Putamen (tissue), 1 donor: ENCODE measurements at places on chromosomes 16 and 17.
A peak's percentile ranks its signal among the peaks of the same experiment; 100 is the strongest.

DNA sequence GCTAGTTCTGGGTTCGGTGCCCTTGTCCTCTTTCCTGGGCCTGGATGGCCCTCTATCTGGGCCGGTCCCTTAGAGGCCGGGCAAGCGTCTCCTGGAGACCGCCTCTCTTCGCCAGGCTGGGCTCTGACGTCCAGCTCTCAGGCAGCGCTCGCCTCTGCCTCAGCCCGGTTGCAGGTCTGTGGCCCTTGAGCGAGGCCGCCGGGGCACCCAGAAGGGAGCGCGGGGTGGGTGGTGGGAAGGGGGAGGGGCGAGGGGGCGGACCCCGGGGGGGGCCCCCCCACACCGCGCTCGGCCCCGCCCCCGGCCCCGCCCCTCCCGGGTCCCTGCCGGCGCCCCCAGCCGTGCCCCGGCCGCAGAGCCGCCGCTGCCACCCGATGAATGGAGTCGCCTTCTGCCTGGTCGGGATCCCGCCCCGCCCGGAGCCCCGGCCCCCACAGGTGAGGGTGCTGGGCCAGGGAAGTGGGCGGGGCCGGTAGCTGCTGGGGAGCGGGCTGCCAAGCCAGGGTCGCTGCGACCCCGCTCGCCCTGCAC, at the start of gene ARHGAP23:
ARHGAP23 (plus strand) TSS at position 353 of the 531 bp plus-strand sequence; CDS start at position 375, 22 bp downstream.
- peak; percentile 82 for DNase-seq

GRCh38 chr16:79316004-79316458, 284.5 kb downstream of the MAF start:
- no peak for DNase-seq

- no peak for DNase-seq
Observed at GRCh38 chr17:17537311-17538099, 41.3 kb upstream of the RASD1 start.

DNA sequence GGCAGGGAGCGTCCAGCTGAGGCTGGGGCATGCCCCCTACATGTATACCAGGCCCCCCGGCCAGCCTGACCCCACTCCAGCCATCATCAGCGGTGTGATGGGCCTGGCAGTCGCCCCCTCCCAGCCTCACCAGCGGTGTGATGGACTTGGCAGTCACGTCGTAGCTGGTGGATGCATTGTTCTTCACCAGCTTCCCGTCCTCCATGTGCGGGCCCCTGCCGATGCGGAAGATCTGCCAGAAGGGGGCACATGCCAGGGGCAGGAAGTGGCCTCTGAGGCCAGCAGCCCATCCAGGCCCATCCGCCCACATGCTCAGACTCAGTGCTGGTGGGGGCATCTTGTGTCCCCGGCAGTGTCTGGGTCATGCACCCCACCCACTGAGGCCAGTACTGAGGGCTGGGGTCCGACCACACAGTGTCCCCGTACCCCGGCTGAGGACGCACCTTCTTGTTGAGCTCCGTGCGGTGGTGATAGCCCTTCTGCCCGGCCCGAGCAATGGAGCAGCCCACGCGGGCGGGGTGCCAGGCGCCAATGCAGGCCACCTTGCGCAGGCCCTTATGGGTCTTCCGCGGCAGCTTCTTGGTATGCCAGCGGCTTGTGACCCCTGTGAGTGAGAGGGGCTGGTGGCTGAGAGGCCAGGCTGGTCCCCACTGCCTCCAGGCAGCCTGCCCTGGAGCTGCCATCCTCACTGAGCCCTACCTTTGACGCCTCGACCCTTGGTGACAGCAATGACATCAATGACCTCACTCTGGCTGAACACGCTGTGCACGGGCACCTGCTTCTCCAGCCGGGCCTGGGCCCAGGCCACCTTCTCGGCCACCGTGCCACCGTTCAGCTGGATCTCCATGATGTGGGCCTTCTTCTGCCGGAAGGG, 3.7 kb upstream of the MSRB1 start:
- no peak for DNase-seq

DNA sequence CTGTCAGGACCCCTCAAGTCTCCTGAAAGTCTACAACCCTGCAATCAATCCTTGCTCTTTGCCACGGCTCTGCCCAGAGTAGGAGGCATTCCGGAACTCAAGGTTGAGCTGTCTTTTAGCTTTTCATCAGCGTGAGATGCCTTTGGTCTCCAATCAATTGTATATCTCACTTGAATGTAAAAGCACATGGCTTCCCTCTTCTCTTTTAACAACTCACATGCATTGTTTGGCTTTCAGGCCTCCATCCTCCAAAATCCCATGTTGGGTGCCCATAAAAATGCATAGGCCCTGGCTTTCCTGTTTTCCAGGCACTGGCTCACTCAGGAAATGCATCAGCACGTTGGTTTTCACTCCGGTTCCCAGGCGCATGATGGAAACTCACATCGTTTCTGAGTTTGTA, 64.0 kb upstream of the FOXF1 start:
- DNase-seq = no peak

DNA sequence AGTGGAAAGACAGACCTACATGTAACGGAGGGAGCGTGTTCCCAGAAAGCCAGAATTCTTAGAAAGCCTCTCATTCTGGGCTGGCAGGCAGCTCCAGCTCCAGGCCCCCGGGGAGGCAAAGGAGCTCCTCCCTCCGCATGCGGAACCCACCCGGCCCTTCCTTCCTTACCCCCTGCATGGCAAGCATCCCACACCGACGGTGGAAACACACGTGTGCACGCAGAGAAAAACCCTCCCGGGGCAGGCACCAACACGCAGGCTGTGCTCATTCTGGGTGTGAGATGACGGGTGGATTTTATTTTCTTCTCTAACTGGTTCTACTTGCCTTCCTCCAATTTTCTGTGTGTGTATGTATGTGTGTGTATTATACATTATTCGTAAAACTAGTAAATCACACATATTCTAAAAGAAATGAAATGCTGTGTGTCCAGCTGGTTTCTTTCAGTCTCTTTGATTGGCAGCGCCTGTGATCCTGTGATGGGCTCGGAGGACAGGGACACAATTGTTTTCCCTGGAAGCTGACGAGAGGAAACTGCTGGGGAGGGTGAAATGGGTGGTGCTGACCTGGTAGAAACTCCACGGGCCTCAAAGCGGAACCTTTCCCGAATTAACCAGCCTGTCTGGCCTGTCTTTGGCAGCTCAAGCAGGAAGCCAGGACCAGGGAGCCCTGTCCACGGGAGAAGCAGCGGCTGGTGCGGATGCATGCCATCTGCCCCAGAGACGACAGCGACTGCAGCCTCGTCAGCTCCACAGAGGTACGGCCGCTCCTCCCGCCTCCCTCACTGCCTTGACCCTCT, 22.2 kb downstream of the CARD14 start:
- peak; percentile 71 for DNase-seq

- no peak for DNase-seq
Observed at GRCh38 chr16:89037261-89038152, 56.1 kb upstream of the ACSF3 start.

GRCh38 chr17:80092959-80093358, 8.4 kb upstream of the GAA start:
- DNase-seq = peak; percentile 34

GRCh38 chr16:28258567-28258966, 33.8 kb upstream of the SBK1 start:
- no peak for DNase-seq

- no peak for DNase-seq
Observed at GRCh38 chr17:41835214-41835799, 725 bp downstream of the NT5C3B start.

GRCh38 chr17:71496552-71496951, 624.3 kb upstream of the SOX9 start:
- no peak for DNase-seq

- DNase-seq = no peak
Observed at GRCh38 chr17:19344311-19345066, 18.0 kb downstream of the B9D1 start.

DNA sequence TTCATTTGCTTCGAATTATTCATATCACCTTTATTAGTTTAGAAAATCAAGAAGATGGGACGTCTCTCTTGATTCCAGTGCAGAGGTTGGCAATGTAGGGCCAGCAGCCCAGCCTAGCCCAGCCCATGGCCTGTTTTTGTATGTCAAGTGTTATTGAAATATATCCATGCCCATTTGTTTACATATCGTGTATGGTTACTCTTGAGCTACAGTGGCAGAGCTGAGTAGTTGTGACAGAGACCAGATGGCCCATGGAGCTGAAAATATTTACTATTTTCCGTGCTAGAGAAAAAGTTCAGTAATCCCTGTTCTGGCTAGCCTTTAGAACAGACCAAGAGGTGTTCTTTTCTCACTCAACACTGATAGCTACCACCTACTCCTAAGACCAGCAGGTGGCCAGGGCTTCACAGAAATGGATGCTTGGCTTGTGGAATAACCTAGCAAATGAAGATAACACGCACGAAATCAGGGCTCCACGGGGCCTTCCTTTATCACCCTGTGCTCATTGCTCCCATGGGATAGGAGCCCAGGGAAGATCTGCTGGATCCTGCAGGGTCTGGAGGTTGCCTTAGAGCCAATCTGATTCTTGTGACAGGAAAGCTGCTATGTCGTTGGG, 123.2 kb upstream of the ANKFN1 start:
- no peak for DNase-seq

DNA sequence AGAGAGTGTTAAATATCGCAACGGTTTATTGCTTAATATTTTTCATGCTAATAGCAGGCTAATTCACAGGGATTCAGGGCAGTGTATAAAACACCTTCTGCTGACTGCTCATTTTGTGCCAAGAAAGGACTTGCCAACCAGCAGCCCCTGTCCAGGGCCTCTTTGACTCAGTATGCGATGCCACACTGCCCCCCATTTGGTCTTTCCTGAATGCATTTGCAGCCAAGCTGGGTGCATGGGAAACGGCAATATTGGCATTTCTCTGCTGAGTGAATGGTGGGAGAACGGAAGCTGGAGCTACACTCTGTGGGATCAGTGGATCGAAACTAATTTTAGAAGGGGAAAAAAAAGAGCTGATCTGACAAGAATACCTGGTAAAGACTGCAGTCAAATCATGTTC, 152.9 kb upstream of the C16orf82 start:
- no peak for DNase-seq

DNA sequence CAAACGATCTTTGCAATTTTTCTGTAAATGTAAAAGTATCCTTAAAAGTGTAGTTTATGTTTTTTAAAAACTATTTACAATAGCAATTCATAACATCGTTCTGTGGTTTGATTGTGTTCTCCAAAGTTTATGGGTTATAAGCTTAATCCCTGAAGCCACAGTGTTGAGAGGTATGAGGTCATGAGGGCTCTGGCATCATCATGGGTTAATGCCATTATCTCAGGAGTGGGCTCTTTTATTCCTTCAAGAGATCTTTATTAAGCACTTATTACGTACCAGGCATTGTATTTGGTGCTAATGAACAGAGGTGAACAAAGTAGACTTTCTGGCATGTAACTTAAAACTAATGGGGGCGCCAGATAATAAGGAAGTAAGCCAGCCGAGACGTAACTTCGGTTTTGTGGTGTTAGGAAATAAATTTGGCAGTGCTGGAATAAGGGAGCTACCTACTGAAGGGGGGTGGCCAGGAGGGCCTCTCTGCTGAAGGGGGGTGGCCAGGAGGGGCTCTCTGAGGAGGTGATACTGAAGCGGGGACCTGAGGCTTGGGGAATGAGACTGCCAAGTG, 158.1 kb downstream of the VPS53 start:
- no peak for DNase-seq

GRCh38 chr16:11624205-11624604, 37.5 kb upstream of the LITAF start:
- DNase-seq = no peak

DNA sequence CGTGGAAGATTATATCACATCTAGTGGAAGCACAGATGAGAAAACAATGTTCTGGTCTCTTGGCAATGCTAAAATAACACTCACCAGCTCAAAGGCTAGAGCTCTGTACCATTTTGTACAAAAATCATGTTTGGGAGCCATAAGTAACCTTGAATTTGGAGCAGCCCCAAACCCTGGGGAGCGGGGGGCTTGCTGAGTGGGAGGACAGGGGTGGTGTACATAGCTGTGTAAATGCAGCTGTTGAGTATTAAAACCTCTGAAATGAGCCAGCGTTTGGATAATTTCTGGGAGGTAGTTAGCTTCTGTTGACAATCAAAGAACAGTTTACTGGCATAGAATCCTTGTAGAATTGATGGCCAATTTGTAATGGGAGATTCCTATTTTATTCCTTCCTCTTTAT, 4.3 kb downstream of the MYH8 start:
- DNase-seq = no peak

- DNase-seq = no peak
Observed at GRCh38 chr16:84868328-84868727, 48.5 kb downstream of the CRISPLD2 start.

- DNase-seq = no peak
Observed at GRCh38 chr16:55565086-55565485, 1.4 kb upstream of the CAPNS2 start.

- no peak for DNase-seq
Observed at GRCh38 chr16:11328172-11329070, 16.8 kb upstream of the RMI2 start.

- no peak for DNase-seq
Observed at GRCh38 chr17:76671912-76672262, 28.3 kb upstream of the ST6GALNAC1 start.

- no peak for DNase-seq
Observed at GRCh38 chr17:37742762-37743611, 1.9 kb downstream of the HNF1B start.

- DNase-seq = peak; percentile 78
Observed at GRCh38 chr16:4734730-4735535, 596 bp downstream of the DNAAF8 start.

DNA sequence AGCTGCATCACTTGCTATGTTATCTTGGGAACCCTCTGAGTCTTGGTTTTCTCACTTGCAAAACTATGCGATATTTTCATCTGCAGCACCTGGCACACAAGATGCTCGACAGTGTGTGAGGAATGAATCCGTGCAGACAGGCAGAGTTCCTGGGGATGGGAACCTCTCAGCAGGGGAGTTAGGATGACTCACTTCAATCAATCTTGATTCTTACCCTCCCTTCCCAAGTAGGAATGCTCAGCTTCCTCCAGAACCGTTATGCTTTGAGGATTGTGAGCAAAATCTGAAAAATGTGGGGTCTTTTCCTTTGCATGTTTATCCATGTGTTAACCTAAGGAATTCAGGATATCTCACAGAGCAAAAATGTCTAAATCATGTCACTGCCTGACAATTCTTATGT, 68.9 kb upstream of the HNF1B start:
- DNase-seq = peak; percentile 30
